ENCODE measurements at places on chromosomes 11 and 22. TPM values are rescaled to one million over a fixed set of nuclear protein-coding genes. Genes with fewer than 3 reads are reported as not detected.

DNA sequence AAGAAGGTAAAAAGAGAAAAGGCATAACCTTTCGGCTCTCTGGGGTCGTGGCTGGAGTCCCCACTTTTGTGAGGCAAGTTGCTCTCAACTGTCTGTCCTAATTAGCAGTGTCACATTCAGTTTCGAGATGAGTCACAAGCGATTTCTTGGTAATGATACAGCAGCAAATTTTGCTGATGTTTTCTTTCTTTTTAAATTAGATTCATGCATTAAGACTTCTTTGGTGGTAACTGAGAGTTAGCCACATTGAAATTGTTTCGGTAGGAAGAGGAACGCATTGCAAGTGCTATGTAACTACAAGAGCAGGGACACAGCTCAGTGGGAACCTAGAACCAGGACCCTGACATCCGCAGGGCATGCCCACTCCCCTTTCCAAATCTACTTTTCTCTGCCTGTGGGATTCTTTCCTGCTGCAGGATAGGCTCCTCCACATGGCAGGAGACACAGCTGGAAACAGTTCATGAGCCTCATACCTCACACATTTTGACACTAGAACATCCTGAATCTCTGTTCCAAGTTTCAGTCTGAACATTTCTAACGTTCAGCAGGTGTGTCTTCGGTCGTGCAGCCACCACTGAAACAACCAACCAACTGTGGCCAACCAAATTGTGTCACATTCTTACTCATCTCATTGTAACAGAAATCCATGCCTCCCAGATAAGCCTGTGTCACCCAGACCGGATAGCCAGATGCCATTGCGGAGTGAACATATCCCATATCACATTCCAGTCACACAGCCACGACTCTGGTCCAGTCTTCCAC lies 987.6 kb downstream of the NTM start:
- no peak for DNase-seq

DNA sequence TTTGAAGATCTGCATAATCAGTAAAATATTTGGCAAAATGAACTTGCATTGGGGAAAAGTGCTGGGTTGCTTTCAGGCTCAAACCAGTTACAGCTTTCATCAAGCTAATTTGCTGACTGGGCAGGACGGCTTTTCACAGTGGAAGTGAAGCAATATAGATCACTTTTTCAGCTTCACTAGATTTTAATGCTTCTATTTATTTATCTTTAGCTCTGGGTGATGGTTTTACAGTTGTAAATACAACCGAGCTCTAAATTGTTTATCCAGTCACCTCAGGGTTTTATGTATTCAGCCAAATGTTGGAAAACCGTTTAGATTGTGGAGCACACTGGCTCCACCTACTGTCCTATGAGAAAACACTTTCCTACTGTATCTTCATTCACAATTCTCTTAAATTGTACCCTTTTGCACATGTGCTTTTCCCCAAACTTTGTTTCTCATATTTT lies 58.2 kb downstream of the ACER3 start:
- DNase-seq, result peak; percentile 60

The CLMP gene
- 20.0 TPM for polyA plus RNA-seq

The XBP1 gene
- 81.1 TPM for polyA plus RNA-seq

Data from muscle of back (tissue), 13 donors.